ENCODE measurements at places on chromosomes 7 and 10.

- no peak for DNase-seq
Observed at GRCh38 chr10:76717141-76717540, 920.5 kb downstream of the KCNMA1 start.

DNA sequence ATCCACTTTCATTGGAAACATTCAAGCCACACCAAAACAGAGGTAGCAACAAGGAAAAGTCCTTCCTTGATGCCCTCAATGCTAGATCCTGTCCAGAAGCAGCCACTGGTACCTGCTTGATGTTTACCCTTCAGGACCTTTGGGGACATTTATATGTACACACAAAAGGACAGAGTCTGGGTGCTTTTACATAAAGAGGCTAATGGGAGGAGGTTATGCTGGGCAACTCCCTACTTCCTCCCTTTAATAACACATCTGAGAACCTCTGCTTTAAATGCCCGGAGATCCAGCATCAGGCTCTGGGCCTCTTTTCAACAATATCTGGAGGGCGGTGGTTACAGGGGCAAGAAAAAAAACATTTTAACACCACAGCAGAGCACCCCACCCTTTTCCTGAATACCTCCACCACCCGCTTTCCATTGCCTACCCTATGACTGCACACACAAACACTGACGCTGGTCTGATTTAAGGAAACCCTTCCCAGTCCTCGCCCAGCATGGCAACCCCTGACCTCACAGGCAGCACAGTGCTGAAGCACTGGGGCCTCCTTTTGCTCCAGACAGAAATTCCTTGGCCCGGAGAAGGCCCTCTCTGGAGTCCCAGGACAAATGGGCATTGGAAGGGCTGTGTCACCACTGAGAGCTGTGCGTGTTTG is 39.3 kb upstream of the DUSP5 start:
- no peak for DNase-seq

GRCh38 chr7:120218712-120219111 is 54.3 kb upstream of the KCND2 start:
- DNase-seq = no peak

DNA sequence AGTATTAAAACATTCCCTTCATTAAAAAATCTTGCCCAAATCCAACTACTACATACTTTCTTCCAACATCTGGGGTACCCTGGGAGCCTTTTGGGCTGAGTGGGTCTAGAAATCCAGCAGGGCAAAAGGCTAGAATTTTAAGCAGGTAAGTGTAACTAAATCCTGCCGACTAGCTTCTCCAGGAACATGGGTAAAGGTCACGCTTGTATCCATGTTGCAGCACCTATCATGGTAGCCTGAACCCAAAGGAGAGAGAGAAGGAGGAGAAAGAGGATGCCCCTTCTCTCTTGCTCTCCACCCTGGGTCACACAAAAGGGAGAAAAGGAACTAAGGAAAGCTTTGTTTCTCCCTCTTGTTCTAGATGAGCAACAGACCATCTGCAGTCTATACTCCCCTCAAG is 53.3 kb downstream of the ZNF680 start:
- no peak for DNase-seq

GRCh38 chr10:71351628-71352319 is 32.7 kb downstream of the SLC29A3 start:
- DNase-seq = no peak

DNA sequence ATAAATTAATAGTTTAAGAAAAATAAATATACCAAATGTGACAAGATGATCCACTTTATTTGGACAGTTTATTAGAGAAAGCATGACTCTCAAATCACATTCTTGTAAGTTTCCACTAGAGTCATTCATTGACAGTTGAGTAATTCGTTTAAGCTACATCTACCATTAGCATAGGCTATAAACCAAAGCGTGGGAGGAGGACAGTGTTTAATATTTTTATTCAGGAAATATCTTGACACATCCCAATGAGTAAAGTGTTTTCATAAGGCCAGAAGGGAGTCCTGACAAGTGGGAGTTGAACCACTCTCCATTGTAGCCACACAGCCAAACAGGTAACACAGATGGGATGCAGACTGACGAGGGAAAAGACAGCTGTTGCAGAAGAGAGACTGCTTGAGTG is 386.5 kb upstream of the SEMA3D start:
- no peak for DNase-seq

DNA sequence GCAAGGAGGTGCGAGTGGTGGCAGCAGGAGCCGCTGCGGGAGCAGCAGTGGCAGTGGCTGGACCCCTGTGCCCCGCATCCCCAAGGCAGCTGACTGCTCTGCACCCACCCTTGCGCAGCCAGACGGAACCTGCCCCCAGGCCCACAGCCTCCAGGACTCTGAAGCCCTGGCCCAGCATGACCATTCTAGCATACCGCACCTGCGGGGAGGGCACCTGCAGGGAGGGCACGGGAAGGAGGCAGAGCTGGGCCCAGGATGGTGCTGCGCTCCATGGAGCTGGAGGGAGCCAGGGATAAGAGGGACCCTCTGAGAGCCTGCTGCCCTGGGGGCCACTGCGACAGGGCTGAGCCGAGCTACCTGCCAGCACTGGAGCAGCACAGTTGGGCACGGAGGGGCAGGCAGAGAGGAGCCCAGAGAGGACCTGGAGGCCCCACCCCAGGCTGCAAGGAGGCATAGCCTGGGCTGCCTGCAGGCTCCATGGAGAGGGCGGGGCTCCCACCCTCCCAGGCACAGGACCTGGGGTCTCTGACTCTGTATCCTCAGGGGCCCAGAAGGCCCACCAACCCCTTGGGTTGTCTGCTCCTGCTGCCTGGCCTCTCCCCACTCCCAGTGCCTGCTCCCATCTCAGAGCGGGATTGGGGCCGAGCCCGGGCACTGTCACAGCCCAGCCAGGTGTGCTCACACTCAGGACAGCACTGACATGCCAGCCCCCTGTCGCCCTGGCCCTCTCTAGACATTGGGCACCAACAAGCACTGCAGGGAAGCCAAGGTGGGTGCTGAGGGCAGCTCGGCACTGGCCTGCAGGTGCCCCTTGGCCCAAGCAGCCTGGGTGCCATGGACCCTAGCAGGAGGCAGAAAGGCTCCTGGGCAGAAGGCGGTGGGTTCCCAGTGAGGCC is 87.6 kb downstream of the HTR7 start:
- no peak for DNase-seq

DNA sequence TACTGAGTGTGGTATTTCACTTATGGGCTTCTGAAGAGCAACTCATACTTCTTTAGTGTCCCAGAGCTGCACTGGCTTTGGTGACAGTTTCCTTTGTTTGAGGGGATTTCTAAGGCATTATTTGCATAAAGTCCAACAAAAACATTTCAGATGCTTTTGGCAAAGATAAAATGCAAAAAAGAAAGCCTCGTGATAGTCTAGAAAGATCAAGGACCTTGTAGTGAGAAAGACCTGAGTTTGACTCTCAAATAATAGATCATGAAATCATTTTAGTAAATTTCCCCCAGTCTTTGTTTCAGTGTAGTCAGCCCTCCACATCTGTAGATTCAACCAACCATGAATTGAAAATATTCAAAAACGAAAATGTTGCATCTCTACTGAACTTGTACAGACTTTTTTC is 107.4 kb downstream of the EEPD1 start:
- DNase-seq = no peak

Measured in left renal pelvis (tissue), 4 donors.